ENCODE measurements at places on chromosomes 13 and 19. TPM values are rescaled to one million over a fixed set of nuclear protein-coding genes. Genes with fewer than 3 reads are reported as not detected.

- no peak for DNase-seq
Observed at GRCh38 chr19:32873247-32873959, 3.8 kb upstream of the SLC7A9 start.

Gene CEACAM1
- not detected for total RNA-seq

GRCh38 chr13:52447354-52447753, 3.1 kb downstream of the VPS36 start:
- peak; percentile 14 for DNase-seq

DNA sequence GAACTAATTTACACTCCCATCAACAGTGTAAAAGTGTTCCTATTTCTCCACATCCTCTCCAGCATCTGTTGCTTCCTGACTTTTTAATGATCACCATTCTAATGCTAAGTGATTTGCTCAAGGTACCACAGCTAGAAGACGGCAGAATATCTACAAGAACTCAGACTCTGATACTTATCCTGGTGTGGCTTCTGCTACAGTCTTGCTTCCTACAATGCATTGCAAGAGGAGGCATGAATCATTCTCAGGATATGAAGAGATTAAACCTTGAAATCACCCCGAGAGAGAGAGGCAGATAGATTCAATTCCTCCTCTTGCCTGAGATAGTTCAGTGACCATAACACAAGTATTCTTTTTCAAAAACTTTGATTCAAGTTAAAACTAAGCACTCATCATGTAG, 306.4 kb downstream of the TBC1D4 start:
- DNase-seq: peak; percentile 52

Gene PTGER1
- 9.7 TPM for total RNA-seq

Gene ZNF888
- 2.6 TPM for total RNA-seq

GRCh38 chr13:77172650-77173049, 145.7 kb upstream of the FBXL3 start:
- DNase-seq: no peak

DNA sequence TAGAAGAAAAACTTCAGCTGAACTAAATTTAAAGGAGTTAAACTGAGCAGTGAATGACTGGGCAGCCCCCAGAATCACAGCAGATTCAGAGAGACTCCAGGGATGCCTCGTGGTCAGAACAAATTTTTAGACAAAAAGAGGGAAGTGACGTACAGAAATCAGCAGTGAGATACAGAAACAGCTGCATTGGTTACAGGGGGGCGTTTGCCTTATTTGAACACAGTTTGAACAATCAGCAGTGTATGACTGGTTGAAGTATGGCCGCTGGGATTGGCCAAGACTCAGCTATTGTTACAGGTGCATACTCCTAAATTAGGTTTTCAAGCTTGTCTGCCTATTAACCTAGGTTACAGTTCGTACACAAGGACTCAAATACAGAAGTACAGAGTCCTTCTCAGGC, 2.2 kb upstream of the SPRYD7 start:
- DNase-seq: no peak

GRCh38 chr19:44806291-44806690, 2.6 kb upstream of the BCAM start:
- no peak for DNase-seq

DNA sequence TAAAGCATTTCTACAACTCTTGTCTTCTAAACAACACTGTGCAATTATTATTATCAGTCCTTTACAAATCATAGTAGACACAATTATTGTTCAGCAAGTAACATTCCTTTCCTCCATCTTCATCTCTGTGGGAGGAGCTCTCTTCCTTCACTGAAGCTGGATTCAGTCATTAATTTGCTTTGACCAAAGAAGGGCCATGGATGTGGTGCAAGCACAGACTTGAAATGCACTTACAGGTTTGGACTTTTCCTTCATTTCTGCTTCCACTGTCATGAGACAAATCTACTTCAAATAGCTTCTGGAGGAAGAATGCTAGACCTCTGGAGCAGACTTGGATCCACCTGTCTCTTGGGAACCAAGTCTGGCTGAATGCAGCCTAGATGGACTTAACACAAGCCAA, 336.6 kb upstream of the SLITRK6 start:
- DNase-seq: no peak

Gene C19orf25
- 24.8 TPM for total RNA-seq

Data from fibroblast of lung (primary cell).